Brain microvascular endothelial cell (primary cell): ENCODE measurements at places on chromosomes 7 and 10.
A peak's percentile ranks its signal among the peaks of the same experiment; 100 is the strongest.

DNA sequence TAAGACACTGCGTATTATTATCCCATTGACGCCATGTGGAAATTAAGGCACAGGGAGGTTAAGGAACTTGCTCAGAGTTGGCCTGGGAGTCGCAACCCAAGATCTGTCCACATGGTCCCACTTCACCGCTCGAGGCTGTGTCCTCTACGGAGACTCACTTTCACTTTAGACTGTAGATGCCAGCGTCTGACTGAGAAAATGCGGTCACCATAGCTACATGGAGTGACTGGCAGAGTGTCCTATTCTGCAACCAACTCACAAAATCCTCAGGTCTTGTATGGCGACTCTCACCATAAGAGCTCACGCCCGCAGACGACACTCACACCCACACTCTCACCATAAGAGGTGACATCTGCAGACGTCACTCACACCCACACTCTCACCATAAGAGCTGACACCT lies 257.9 kb downstream of the PTPRN2 start:
- no peak for DNase-seq

DNA sequence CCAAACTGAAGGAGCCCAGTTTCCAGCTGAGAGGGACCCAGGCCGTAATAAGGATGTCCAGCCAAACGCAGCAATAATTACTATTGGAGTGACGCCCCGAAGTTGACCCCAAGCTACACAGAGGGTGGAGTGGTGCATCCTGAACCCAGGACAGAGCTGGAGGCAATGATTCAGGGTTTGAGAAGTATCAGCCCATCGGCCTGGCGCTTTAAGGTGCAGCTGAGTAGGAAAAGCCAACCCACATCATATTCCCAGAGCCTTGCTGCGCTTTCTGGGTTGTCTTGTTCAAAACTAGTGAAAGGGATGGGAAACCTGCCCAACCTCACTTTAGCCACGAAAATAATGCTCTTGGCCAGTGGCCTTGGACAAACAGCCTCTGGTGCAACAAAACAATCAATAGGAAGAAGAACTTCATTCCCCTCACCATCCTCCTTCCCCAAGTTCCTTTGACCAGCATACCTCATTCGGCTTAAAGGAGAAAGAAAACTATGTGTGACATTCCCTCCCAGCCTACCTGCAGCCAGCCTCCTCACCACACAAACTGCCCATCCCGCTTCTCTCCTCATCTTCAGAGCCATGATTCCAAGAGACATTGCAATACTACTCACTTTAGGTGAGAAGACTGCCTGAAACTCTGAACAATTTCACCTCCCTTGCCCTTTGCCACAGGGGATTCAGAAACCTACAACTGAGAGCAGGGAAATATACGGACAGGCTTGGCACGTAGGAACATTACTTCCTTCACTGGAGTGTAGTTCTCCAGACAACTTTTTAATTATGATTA lies 217.2 kb upstream of the MKLN1 start:
- peak; percentile 56 for DNase-seq

- no peak for DNase-seq
Measured at GRCh38 chr7:584122-584465, 64.4 kb upstream of the PDGFA start.

DNA sequence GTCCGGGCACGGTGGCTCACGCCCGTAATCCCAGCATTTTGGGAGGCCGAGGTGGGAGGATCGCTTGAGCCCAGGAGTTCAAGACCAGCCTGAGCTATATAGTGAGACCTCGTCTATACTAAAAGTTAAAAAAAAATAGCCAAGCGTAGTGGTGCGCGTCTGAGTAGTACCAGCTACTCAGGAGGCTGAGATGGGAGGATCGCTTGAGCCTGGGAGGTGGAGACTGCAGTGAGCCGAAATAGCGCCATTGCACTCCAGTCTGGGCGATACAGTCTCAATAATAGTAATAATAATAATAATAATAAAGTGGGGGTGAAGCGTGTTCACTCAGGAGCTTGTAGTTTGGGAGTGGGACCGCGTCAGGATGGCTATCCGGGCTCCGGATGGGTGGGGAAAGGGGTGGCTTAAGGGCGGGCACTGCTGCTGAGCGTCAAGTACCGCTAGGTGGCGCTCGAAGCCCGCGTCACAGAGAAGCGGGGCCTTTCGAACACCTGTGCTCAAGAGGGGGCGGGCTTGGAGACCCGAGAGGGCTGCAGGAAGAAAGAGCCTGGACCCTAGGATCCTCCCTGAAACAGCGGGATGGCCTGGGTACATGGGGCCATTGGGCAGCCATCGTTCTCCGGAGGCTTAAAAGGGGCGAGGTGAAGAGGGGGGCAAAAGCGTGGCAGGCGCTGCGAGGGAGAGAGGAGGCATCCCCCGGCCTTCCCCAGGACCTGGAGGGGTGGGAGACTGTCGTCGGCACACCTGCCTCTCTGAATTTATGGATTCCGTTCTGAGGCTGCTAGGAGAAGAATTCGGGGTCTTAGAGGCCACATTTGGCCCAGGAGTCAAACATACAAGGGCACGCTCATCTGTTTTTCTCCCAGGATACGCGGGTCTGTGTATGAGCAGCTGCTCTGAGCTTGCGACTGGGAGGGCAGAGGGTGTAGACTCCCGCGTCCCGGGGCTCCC lies 14.5 kb downstream of the LBX1 start:
- no peak for DNase-seq

DNA sequence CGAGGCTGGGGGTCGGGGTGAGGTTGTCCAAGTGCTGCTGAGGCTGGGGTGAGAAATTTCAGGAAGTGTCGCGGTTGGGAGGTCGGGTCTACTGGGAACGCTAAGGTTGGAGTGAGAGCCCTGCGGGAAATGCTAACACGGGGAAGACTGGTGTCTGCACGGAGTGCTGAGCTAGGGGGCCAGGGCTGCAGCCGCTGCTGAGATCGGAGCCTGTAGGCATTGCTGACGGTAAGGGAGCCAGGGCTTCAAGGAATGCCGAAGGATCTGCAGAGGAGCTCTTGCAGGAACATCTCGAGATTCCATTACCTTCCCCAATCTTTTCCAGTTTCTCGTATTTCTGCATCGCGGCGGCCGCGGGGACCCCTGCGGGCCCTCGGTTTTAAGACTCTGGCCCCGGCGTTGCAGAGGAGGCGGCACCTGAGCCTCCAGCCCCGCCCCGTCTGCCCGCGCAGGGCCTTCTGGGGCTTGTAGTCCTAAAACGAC lies at the start of gene CDK5:
CDK5 (minus strand) TSS at position 392 of the 483 bp plus-strand sequence; CDS start at position 343, 49 bp downstream.
- DNase-seq = no peak

- DNase-seq = no peak
Measured at GRCh38 chr7:26071622-26072456, 80.2 kb upstream of the NFE2L3 start.

DNA sequence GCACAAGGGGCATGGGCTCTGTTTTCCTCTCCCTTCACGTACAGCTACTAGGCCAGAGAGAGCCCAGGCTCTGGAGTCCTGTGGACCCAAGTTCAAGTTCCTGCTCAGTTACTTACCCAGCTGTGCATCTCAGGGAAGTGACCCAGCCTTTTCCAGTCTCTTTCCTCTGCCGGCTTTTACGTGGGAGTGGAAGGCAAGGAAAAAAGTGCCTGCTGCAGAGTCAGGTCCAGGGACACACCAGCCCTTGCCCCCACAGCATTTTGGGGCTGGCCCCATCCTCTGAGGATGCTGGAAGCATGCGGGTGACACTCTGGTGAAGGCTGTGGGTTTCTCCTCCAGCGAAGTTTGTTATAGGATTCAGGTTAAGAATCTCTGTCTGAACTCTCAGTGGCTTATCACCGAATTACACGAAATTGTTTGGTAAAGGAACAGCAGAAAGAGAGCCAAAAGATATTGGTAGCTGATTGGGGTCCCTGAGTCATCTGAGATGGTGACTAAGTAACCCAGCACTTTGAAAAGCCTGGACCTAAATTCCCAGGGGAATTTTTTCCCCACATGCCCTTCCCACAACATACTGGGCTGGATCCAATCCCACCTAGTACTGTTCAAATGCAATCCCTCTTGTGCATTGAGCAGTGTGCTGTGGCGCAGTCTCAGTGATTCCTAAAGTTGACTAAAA lies 424.3 kb downstream of the RPS24 start:
- peak; percentile 84 for DNase-seq

DNA sequence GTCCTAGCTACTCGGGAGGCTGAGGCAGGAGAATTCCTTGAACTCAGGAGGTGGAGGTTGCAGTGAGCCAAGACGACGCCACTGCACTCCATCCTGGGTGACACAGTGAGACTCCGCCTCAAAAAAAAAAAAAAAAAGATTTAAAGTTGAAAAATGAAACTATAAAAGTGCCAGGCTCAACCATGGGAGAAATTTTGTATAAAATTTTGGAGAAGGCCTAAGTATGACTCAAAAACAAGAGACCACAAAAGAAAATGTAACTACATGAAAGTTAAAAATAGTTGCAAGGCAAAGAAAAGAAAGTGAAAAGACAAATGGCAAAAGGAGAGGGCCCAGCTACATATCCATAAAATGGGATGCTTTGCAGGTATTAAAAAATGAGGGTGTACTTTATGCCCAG lies 104.1 kb downstream of the ARHGAP22 start:
- DNase-seq = no peak

- DNase-seq = no peak
Measured at GRCh38 chr10:94002156-94002555, 8.4 kb downstream of the PLCE1 start.

GRCh38 chr10:63030536-63030935 lies 102.6 kb upstream of the NRBF2 start:
- no peak for DNase-seq

DNA sequence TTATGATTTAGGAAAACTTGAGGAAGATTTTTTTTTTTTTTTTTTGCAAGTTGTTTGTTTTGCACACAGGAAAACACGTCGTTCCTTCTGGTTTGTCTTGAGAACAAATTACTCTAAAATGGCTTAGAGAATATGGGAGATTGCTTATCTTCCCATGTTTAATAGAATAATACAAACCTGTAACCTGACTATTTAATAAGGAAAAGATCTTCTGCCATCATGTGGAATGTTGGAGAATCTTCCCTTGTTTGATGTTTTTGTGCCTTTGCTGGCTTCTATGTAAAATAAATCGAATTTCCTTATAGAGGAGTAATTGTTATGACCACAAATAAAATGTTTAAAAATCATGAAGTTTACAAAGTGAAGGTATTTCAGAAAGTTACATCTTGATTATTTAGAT lies 818.8 kb downstream of the GATA3 start:
- no peak for DNase-seq

GRCh38 chr10:28812384-28813372 lies 135.4 kb downstream of the BAMBI start:
- no peak for DNase-seq

GRCh38 chr10:97682042-97682441 lies 5.0 kb downstream of the AVPI1 start:
- no peak for DNase-seq
